Kidney epithelial cell (primary cell): ENCODE measurements at places on chromosomes 5 and 9.

- DNase-seq: no peak
Measured at GRCh38 chr9:119829748-119830147, 460.5 kb upstream of the BRINP1 start.

GRCh38 chr5:34523387-34523726 is 132.8 kb upstream of the RAI14 start:
- no peak for DNase-seq

DNA sequence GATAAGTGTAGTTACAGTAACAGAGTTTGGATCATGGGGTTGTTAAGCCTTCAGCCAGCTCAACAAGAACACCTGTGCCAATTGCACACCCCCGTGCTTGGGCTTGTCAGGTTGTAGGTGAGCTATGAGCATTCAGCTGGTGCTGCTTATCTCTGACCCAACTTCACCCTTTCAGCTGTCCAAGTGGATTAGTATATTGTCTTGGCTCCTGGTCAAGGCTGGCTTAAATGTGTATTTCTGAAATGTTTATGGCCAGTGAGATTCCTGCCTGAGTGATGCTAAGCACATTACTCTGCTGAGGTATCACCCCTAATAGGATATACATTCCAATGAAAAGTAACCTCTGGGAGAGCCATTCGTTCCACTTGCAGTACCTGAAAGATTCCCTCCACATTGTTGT is 44.2 kb upstream of the LMNB1 start:
- no peak for DNase-seq

DNA sequence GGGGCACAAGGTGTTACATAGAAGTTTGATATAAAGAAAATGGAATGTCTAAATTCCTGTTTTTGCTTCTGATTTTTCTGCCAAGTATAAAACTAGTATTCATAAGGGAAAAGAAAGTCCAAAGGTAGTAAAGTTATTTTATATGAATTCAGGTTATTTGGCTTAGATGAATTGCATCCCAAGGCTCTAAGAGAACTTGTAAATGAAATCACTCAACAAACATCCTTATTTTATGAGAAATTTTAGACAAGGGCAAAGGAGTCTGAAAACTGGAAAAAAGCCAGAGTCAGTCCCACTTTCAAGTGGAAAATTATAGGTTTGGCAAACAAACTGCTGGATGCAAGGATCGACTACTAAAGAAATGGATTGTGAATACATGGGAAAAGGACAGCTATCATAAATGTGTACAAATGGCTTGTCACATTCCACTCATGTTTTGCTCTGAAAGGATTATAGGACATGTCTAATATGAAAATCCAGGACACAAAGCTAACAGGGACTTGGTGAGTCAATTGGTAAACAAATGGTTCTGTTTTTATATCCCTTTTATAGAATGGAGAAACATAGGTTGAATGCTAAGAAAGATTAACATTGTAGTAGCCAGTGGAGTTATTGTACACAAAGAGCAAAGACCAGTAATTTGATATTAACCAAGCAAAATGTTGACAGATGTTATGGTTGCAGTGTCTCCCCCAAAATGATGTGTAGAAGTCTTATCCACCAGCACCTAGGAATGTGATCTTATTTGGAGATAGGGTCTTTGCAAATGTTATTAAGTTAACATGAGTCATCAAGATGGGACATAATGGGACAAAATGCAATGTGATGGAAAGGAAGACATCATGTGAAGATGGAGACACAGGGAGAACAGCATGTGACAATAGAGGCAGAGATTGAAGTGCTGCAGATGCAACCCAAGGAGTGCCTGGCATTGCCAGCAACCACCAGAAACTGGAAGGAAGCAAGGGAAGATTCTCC is 495.7 kb downstream of the TLE1 start:
- DNase-seq: no peak
